Hematopoietic multipotent progenitor cell treated with erythropoietin and hydrocortisone succinate and interleukin-3 and kit ligand, for 17 days (in vitro differentiated cells): ENCODE measurements at places on chromosomes 6 and 20.

GRCh38 chr6:101344885-101345284, 48.6 kb upstream of the GRIK2 start:
- DNase-seq: no peak

DNA sequence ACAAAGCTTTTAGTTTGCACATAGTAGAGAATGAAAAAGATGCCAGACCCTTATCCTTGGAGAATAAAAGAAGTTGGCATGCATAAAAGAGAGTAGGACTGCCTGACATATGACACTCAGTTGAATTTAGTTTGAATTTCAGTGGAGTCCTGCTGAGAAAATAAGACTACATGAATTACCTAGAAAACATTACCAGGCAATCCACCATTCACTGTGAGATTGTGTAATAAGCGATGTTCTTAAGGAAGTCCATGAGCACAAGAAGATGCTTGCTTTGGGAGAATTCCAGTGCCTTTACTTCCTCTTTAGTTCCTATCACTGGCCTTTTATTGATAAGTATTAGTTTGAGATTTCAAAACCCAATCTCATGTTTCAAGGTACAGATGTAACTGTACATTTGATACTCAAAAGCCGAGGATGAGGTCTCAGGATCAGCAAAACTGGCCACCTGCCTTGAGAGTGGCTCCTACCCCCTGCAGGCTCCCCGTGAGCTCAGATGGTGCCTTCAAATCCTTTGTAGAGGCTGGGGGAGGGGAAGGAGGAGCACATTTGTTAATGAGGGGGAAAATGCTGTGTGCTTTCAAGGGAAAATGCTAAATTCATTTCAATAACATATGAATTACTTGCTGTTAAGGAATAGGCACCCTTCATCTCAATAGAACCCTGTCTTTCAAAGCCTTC, 11.2 kb upstream of the UNC93A start:
- no peak for DNase-seq

GRCh38 chr6:65064844-65065243, 642.2 kb downstream of the EYS start:
- no peak for DNase-seq

- DNase-seq: no peak
Measured at GRCh38 chr20:17558154-17558940, 11.5 kb upstream of the DSTN start.

- DNase-seq: no peak
Measured at GRCh38 chr6:17042422-17043147, 59.3 kb upstream of the STMND1 start.

GRCh38 chr6:7784248-7784647, 58.3 kb downstream of the BMP6 start:
- no peak for DNase-seq

DNA sequence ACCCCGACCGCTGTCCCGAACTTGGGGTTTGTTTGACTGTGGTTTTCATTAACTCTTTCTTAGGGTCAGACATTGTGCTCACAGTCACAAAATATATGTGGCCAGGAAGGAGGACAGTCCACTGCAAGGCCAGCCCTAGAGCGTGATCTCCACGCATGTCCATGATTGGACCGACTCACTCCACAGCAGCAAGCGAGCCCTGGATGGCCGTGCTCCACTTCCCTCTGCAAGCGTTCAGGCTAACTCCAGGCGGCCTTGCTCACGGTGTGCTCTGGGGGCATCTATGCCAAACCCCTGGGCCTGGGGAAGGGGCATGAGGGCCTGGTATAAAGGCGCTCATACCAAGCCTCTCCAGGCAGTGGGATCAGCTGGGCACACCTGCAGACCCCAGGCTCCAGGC, 5.6 kb downstream of the DACT2 start:
- DNase-seq: no peak

DNA sequence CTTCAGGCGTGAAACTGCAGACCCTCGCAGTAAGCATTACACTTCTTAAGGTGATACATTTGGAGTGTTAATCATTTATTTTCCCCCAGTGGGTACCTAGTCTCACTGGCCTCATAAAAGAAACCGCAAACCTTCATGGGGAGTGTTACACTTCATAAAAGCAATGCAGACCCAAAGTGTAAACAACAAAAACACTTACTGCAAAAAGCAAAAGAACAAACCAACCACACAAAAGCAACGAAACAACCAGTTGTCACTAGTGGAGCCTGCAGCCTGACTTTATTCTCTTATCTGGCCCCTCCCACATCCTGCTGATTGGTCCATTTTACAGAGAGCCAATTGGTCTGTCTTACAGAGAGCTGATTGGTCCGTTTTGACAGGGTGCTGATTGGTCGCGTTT, 23.8 kb downstream of the LY86 start:
- no peak for DNase-seq

DNA sequence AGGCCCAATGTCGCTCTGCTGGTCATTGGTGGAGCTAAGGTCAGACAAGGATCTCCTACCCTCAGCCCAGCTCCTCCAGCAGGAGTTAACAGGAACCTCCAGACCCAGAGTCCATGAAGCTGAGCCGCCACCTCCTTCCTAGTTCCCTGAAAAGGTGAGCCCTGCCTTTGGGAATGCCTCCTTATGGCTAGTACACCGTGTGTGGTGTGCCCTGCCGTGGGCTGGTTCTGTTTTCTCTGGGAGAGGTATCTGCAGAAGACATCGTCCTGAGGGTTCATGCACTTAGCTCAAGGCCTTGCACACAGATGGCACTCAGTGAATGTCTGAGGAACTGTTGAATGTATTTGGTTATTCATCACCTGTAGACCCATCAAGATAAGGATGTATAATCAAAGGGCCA, 15.3 kb downstream of the BANF2 start:
- DNase-seq: no peak

GRCh38 chr6:147154454-147154853, 49.8 kb upstream of the STXBP5 start:
- DNase-seq: no peak

- no peak for DNase-seq
Measured at GRCh38 chr6:161374971-161375873, 101.4 kb upstream of the AGPAT4 start.

DNA sequence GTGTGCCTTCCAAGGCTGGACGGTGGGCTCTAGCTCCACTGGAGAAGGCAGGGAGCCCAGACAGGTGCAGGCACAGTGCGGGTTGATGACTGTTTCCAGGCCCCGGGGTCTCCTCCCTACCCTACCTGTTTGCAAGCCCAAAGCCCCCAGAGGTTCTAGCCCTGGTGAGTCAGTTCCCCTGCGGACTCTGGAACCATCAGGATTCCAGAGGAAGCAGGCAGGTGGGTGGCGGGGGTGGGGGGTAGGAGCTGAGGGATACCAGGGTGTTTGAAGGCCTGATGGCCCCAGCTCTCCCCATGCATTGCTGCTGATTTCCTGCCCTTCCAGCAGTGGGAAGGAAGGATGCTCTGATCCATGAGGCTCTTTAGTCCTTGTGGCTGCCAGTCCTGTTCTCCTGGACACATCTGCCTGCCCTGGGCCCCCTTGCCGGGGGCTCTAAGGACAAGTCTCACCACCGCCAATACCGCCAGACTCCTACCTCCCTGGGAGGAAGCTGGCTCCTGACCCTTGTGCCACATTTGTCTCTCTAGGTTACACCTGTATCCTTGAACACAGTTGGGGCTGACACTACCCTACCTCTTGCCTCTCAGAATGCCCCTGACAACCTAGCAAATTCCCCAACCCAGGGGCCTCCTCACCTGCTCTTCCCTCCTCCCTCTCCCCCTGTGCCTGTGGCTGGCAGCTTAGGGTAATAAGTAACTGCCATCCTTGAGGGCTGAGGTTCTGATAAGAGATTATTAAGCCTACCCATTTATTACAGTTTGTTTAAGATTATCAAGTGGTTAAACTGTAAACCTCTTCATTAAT, 21.7 kb downstream of the KCNK5 start:
- DNase-seq: no peak

GRCh38 chr6:36124881-36125280, 5.4 kb upstream of the MAPK13 start:
- no peak for DNase-seq

DNA sequence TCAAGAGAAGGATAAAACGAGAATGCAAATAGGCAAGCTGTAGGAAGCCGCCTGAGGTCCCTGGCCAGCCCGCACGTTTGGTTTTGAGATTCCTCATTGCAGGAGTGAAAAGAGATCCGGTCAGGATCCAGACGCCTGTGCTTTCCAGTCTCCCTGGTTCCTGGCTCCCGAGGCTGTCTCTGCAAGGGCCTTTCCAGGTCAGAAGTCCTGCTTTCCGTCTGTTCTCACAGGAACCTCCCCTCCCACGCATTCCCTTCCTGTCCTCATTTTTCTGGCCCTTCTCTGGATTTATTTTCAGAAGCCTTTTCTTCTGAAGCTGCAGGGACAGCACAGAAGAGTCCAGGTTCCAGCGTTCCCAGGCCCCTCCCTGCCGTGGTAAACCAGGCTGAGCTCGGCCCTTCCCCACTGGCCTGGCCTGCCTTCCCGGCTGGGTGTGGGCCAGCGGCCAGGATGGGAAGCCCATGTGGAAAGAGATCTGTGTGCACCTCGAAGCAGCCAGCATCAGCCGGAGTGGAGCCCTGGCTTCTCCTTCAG, 54.0 kb downstream of the TMEM242 start:
- no peak for DNase-seq

- no peak for DNase-seq
Measured at GRCh38 chr6:129893640-129894039, 32.5 kb upstream of the TMEM244 start.

DNA sequence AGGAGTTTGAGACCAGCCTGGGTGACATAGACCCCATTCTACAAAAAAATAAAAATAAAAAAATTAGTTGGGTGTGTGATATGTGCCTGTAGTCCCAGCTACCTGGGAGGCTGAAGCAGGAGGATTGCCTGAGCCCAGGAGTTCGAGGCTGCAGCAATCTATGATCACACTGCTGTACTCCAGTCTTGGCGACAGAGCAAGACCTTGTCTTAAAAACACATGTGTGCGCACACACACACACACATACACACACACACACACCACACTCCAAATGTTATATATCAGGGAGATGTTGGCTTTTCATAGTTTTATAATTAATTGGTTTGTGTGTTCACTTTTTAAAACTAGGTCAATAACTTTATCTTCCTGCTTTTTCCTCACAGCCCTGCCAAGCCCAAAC, 110.5 kb downstream of the RTN4IP1 start:
- no peak for DNase-seq

DNA sequence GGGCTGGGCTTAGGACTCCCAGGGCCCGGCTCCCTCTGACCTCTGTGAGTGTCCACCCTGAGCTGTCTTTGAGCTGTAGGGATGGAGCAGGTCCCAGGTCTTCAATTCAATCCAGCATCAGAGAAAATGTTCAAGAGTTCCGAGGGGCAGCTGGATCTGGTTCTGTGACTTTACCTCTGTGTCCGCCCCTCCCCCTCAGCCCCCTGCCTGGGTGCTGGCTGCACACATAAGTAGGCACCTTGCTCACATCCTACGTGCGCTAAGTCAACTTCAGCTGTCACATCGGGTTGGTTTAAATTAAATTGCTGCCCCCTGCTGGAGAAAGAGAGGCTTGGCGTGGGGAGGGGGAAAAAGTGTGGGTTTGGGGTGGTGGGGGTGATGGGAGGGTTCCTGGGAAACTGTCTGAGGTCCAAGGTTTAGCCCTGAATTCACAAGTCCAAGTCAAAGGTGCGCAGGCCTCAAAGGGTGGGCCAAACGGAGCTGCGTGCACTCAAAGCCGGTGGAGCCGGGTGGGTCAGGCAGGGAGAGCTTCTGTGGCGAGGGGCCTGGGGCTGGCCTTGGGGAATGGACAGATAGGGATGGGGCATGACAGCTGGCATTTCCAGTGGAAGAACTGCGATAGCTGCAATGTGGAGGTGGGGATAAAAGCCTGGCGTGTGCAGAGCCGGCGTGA, 3.0 kb downstream of the WFDC5 start:
- DNase-seq: no peak
